ENCODE measurements at places on chromosomes 5 and 9. TPM values are rescaled to one million over a fixed set of nuclear protein-coding genes. Genes with fewer than 3 reads are reported as not detected.

Gene PCDHGA7
- total RNA-seq, result 7.2 TPM

Gene GRXCR2
- total RNA-seq, result 5.5 TPM

Gene UBTD2
- total RNA-seq, result 8.6 TPM

DNA sequence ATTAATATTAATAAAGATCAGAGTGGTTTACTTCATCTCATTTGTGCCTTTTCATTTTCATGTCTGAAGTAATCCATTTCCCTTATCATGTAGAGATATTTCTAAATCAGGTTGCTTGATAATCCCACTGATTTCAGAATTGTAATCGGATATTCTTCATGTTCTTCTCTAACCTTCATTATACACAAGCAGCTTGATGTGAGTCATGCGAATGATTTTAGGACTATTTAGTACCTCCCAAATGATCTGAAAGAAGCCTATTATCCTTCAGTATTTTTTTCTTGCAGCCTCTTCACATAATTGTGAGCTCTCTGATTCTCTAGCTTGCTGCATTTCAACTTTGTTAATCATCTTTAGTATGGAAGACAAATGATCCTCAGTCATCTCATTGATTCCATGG lies 182.0 kb downstream of the GIN1 start:
- DNase-seq, result no peak

DNA sequence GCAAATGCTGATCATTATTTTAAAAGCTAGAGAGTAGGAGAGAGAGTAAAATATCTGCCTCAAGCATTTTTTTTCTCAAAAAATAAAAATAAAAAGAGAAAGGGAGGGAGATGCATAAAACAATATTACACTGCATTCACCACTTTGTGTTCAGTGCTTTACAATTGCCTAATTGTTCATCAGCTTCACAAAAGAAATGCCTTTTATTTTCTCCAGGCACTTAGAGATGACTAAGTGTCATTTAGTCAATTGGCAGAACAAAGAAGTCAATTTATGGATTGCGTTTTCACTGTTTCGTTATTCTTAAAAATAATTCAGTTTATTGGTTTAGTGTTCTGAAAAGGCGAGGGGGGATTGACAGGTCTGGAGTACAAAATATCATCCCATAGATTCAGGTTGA lies 232.5 kb upstream of the CCNH start:
- DNase-seq, result no peak

DNA sequence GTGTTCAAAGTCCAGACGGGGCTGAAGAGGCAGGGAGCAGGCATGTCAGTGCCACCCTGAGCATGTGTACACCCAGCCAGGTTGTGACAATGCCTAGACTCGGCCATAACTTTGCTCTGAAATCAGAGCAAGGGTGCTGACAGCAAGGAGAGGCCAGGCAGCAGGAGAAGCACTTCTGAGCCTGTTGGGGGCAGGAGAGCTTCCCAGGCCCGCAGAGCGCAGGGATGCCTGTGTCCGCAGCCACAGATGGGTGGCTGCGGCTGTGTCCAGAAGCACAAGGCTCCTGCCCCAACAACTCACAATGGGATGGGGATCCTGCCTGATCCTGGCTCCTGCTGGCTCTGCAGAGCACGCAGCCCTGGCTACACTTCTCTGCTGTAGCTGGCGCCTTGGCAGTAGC lies 373.9 kb downstream of the CHSY3 start:
- DNase-seq, result no peak

- no peak for DNase-seq
Measured at GRCh38 chr9:87547671-87548081, 50.0 kb downstream of the DAPK1 start.
